A172 (cell line): ENCODE measurements at places on chromosomes 1 and 21.

DNA sequence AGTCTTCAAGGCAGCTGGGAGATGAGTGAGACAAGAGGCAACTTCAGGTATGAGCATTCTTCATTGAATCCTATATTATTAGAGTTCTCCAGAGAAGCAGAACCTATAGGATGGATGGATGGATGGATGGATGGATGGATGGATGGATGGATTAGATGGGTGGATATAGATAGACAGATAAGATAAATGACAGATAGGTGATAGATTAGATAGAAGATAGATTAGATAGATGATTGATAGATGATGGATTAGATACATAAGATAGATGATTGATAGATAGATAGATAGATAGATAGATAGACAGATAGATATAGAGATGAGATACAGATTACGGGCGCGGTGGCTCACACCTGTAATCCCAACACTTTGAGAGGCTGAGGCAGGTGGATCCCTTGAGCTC lies 43.2 kb upstream of the SPOCD1 start:
- no peak for DNase-seq

DNA sequence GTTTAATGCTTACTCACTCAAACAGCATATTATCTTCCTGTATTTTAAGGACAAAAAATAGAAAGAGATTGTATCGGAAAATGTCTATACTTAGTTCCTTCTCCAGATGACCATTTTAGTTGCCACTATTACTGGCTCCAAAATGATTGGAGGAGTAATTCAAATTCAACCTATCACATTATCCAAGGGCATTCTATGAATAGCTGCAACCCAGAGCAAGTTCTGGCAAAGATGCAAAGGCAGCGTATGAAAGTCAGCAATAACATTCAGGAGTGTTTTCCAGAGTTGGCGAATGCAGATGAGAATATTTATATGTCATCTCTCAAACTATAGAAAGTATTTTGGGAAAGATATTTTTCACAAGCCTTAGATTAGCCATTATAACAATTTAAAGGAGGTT lies 389.8 kb upstream of the ADGRL2 start:
- DNase-seq = no peak

DNA sequence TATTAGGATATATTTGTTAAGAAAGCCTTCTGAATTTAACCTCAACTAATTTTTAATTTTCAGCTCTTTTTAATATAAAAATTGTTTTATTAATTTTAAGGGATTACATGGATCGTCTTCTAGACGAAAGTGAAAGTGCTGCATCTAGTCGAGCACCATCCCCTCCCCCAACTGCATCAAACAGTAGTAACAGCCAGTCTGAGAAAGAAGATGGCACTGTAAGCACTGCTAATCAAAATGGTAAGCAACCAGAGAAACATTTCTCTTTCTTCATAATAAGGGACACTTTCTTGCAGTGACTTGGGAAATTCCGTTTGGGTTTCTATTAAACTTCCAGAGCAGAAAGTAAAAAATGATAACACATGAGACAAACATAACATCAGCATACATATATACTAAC lies 56.9 kb downstream of the MIER1 start:
- DNase-seq = peak; percentile 41

DNA sequence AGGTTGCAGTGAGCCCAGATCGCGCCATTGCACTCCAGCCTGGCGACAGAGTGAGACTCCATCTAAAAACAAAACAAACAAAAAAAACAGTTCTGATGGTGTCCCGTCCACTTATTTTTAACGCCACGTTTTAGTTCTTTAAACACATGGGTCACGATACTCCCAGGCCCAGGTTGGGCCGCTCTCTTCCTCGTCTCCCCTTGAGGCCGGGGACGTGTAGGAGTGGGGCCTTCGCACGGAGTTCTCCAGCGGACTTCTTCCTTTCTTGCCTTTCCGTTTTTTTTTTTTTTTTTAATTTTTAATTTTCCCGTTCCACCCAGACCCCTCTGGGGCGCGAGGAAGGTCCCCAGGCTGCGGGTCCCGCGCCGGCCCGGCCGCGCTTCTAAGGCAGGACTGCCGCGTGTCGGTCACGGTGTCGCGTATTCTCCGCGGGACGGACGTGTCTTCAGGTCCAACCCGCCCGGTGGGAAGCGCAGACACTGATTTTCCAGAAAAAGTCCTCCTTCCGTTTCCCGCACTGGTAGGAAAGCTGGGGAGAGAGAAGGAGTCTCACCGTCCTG lies 47.5 kb upstream of the SLC19A1 start:
- DNase-seq = no peak

DNA sequence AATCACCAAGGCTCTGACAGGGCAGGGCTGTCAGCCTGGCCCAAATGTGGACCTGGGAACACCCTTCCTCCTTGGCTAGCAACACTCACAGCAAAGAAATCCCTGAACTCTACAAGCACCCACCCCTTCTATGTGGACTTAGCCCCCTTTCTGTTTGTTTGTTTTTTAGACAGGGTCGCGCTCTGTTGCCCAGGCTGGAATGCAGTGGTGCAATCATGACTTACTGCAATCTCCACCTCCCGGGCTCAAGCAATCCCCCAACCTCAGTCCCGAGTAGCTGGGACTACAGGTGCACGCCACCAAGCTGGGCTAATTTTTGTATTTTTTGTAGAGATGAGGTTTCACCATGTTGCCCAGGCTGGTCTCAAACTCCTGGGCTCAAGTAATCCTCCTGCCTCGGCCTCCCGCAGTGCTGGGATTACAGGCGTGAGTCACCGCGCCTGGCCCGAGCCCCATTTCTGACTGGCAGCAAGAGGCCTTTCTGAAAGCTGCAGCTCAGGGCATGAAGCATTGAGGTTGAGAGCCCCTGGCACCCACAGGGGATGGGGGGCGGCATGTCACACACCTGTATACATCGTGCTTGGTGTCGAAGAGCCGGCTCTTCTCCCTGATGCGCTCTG lies 16.2 kb downstream of the RIPK4 start:
- DNase-seq = peak; percentile 69

DNA sequence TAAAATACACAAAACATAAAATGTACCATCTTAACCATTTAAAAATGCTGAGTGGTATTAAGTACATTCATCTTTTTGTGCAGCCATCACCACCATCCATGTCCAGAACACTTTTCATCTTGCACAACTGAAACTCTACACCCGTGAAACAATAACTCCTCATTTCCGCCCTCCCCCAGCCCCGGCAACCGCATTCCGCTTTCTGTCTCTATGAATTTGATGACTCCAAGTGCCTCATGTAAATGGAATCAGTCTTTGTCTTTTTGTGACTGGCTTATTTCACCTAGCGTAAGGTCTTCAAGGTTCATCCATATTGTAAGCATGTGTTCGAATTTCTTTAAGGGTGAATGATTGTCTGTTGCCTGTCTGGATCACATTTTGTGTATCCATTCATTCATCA lies 37.2 kb downstream of the SCCPDH start:
- no peak for DNase-seq

DNA sequence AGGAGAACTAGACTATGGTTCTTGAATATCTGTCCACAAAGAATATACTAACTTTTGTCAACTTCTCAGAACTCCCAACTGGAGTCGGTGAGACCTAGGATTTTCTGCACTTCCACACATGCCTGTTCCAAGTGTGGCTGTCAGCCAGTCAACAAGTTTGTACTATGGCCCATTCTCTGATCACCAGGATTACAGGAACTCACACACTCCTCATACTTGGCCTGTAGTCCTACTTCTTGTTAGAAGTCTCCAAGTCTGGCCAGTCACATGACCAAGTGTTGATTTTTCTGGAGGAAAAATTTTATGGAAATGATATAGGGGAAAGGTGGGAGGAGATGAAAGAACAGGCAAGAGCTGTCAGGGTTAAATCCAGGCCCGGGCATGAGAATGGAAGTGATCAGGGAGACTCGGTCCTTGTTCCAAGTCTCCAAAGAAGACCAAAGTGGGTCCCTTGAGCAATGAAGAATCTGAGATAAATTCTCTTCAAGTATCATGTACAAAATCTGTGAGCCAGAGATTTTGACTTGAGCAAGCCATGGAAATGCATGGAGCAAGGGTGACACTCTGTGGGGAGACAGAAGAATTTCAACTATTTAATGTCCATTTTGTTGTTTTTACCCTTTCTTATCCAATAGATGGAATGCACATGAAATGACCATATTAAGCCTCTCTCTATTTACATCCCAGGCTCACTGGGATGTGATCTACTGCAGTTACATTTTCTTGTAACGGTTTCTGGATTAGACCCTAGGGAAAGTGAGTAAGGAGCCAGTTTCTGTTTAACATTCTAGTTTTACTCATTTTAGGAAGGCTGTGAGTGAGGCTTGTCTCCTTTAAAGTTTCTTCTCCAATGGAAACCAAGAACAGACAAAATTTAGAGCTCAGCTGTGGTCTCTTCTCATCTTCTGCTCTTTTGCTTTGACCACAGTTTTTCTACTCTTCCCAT lies 320.9 kb downstream of the ASTN1 start:
- DNase-seq = peak; percentile 24

DNA sequence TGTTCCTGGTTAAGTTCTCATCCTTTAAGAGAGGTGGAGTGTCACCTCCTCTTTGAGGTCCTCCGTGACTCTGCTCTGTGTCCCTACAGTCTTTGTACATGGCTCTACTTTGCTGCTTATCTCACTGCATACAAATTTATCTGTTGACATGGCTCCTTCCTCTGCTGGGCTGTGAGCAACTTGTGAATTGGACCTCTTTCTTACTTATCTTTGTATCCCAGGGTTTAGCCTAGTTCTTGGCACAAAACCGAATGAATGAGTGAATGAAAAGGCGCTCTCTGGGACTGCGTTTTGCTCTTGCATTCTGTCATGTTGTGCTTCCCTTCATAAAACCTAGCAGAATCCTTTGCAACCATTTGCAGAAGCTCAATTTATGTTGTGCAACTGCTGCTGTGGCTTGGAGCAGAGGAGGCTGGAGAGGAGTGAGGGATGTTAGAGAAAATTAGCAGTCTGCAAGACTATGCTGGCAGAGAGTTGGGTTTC lies 12.4 kb downstream of the SLC26A9 start:
- no peak for DNase-seq

DNA sequence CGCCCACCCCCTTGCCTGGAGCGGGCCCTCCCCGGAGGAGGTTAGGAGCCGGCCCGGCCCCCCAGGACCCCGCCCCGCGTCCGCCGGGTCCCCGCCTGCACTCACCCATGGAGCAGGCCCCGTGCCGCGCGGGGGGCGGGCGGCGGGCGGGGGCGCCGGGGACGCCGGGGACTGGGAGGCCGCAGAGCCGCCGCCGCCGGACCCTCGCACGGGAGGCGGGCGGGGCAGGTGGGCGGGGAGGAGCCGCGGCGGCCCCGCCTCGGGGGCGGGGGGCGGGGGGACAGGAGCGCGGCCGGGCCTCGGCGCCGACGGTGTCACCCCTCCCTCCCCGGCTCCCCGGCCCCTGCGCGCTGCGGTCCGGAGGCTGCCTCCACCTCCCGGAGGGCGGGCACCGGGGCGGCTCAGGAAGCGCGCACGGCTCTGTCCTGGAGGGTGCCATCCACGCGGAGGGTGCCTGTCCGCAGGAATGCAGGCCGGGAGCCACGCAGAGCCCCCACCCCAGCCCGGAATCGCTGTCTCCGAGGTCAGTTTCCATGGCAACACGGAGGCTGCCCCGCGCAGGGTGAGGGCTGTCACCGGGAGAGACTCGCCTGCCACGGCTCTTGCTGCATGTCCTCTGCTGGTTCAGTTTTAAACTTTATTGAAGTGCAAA lies 5.9 kb upstream of the PLEKHG5 start:
- peak; percentile 27 for DNase-seq

DNA sequence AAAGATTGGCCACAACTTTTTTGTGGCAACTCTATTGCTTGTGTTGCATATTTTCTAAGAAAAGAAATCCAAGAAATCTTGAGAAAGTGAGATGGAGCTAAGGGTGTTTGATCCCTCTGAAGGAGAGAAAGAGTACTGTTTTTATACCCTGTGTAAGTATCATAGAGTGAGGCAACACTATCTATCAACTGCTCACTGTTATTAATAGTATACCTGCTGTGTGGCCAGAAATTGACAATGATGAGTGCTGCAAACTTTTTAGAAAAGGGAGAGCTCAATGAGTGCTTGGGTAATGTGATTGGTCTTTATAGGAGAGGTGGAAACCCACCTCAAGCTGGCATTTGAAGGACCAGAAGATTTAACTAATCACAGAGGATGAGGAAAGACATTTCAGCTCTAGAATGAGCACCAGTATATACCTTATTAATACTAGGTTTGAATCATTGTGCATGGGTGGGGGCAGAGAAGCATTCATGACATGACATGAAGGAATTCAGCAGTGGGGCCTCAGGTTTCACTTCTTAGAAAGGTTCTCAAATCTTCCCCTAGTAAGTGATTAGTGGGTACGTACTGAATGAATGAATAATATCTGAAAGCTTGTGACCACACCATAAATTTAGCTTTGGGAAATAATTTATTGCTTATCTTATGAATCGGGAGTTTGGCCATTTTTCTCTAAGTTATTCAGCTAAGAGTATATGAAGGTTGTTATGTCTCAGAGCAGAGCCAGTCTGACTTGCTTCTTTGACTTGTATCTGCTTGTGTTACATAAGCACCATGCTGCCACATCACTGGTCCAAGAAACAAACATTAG lies 169.2 kb upstream of the SGIP1 start:
- no peak for DNase-seq

DNA sequence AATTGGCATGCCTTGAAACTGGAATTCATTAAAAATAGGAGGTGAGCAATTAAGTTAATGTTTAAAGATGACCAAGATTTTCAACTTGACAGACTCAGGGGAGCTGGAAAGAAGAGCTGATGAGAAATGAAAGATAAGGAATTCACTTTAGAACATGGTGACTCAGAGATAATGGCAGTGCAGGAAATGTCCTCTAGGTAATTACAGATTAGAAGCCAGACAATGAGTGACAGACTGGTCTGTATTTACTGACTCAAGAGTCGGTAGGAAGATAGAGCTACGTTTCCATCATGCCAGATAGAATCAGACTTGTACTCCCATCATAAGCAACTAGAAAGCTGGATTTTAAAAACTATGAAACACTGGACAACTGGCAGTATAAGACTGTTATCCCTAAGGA lies 151.6 kb downstream of the AJAP1 start:
- no peak for DNase-seq

GRCh38 chr1:36433102-36433501 lies 17.1 kb downstream of the OSCP1 start:
- no peak for DNase-seq

GRCh38 chr1:198174297-198174696 lies 17.5 kb downstream of the NEK7 start:
- no peak for DNase-seq

- DNase-seq = no peak
Observed at GRCh38 chr1:210291081-210291764, 37.5 kb upstream of the HHAT start.

- peak; percentile 6 for DNase-seq
Observed at GRCh38 chr1:170415710-170416372, 116.1 kb upstream of the GORAB start.

DNA sequence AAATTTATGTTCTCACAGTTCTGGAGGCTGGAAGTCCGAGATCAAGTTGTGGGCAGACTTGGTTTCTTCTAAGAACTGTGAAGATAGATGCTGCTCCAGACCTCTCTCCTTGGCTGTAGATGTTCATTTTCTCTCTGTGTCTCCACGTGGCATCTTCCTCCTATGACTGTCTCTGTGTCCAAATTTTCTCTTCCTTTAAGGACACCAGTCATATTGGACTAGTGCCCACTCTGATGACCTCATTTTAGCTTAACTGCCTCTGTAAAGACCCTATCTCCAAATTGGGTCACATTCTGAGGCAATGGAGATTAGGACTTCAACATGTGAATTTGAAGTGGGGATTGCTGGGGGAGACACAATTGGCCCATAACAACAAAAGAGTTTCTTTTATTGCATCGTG lies 125.3 kb upstream of the ETS2 start:
- DNase-seq = peak; percentile 16

- no peak for DNase-seq
Observed at GRCh38 chr1:27380224-27380623, 2.9 kb downstream of the CD164L2 start.

- DNase-seq = no peak
Observed at GRCh38 chr1:1298861-1299685, 8.7 kb downstream of the ACAP3 start.
